ENCODE measurements at places on chromosomes 3 and 15.

- no peak for DNase-seq
Observed at GRCh38 chr3:44329946-44330345, 8.6 kb upstream of the TCAIM start.

DNA sequence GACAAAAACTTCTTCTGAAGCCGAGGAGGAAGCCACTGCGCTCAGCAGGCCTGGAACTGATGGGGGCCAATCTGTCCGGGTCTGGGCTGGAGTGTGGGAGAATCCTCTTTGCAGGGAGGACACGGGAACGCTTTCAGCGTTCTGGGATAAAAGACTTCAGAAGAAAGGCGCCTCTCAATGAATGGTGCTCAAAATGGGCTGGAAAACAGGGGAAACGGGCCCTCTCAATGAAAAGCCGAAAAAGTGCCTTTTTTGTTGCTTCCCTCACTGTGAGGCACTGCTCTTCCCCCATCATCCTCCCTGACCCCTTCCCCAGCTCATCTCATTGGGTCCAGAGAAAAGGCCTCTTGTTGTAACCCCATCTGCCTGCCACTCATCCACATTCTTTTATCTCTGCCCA is 119.5 kb upstream of the LRIG1 start:
- no peak for DNase-seq

- DNase-seq: no peak
Observed at GRCh38 chr3:37773911-37774310, 87.8 kb upstream of the CTDSPL start.

DNA sequence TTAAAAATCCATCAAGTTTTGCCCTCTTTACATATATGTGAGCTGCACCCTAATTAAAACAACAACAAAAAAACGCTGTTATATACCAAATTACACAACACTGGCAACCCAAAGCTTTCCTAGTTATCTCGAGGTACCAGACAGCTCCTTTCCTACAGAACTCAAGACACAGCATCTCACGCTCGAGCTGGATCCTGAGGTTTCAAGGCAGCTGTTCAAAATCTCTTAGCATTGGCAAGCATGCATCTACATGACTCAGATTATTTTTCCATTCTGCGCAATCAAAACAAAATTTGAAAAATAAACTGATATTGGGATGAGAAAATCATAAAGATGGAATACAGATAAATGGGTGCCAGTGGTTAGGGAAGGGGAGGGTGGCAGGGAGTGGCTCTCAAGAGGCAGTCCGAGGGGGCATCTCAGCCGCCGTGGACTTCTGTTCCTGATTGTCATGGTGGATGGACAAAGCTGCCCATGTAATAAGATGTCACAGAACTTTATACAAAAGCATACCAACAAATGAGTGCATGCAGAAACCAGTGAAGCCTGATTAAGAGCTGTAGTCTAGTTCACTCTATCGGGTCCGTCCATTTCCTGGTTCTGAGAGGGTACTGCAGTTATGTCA is 91.5 kb downstream of the ADAMTS17 start:
- DNase-seq: no peak

DNA sequence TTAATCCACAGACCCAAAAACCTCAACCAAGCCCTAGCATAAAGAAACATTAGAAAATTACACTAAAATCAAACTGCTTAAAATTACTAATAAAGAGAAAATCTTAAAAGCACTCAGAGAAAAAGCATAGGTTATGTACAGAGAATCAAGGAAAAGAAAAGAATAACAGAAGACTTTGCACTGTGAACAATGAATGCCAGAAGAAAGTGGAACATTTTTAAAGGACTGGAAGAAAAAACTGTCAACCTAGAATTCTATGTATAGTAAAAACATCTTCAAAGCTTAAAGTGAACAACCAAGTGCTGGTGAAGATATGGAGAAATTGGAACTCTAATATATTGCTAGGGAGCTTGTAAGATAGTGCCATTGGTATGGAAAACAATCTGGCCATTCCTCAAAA is 82.7 kb upstream of the SLC6A11 start:
- DNase-seq: no peak

DNA sequence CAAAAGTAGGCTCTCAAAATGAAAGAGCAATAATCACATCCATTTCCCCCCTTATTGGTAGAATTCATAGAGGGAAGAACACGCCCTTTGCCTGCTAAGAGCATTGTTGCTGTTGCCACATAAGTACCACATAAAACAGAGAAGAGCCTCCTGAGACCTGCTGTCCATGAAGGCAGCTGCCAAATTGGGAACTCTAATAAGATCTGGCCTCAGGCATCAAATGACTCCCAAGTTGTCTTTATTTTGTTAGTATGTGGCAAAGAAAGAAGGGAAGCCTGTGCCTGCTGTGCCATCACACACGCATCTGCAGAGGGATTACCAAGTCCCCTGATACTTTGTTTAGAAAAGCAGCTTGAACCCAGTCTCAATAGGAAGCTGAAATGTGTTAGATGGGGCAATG is 23.9 kb downstream of the VGLL3 start:
- no peak for DNase-seq

- DNase-seq: no peak
Observed at GRCh38 chr15:79167776-79168175, 77.2 kb upstream of the RASGRF1 start.

DNA sequence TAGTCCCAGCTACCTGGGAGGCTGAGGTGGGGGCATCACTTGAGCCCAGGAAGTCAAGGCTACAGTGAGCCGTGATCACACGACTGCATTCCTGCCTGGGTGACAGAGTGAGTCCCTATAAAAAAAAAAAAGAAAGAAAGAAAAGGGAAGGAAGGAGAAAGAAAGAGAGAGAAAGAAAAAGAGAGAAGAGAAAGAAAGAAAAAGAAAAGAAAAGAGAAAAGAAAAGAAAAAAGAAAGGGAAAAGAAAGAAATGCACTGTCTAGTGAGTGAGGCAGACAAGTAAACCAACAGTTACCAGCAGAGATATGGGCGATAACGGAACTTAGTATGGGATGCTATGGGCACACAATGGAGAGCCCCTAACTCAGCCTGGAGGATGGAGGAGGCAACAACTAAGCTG is 37.2 kb upstream of the TSEN2 start:
- DNase-seq: no peak

GRCh38 chr3:195570912-195571311 is 12.8 kb downstream of the APOD start:
- DNase-seq: no peak

- no peak for DNase-seq
Observed at GRCh38 chr3:129988429-129988828, 13.9 kb downstream of the TRH start.

DNA sequence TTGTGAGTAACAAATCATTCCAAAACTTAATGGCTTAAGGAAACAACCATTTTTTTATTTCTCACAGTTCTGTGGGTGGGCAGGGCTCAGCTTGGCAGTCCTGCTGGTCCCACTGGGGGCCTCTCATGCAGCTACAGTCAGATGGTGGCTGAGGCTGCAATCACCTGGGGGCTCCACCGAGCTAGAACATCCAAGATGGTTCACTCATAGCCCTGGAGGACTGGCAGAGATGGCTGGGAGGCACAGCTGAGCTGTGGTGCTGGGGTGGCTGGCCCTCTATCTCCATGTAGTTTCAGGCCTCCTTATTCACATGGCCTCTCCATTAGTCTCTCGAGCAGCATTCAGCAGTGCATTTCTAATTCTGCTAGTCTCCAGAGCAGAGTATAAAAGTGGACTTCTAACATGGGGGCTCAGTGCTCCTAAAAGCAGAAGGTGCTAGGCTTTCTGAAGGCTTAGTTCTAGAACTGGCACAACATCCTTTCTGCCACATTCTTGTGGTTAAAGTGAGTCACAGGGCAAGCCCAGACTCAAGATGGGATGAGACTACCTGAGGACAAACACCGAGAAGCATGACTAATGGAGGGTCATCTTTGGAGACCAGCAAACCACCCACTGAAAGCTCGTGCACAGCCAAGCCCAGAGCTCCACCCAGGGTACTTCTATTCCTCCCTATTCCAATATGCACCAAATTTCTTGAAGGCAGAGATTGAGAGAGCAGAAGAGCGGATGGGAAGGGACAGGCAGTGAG is 6.3 kb downstream of the CAV3 start:
- peak; percentile 38 for DNase-seq

GRCh38 chr3:64559588-64559987 is 128.2 kb downstream of the ADAMTS9 start:
- no peak for DNase-seq

DNA sequence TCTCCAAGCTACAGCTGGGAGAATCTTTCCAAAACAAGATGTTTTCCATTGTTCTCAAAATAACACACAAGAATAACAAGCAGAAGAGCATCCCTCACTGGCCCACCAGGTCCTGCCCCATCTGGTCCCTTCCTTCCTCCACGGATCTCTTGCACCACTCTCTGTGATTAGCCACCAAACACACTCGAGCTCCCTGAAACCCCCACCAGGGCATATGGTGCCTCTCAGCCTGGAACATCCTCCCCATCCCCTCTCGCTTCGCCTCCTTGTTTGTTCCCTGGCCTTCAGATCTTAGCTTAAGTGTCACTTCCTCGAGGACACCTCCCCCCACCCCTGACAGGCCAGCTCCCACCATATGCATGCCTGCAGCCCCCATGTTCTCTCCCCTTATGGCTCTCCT is 496.6 kb upstream of the PROK2 start:
- no peak for DNase-seq

DNA sequence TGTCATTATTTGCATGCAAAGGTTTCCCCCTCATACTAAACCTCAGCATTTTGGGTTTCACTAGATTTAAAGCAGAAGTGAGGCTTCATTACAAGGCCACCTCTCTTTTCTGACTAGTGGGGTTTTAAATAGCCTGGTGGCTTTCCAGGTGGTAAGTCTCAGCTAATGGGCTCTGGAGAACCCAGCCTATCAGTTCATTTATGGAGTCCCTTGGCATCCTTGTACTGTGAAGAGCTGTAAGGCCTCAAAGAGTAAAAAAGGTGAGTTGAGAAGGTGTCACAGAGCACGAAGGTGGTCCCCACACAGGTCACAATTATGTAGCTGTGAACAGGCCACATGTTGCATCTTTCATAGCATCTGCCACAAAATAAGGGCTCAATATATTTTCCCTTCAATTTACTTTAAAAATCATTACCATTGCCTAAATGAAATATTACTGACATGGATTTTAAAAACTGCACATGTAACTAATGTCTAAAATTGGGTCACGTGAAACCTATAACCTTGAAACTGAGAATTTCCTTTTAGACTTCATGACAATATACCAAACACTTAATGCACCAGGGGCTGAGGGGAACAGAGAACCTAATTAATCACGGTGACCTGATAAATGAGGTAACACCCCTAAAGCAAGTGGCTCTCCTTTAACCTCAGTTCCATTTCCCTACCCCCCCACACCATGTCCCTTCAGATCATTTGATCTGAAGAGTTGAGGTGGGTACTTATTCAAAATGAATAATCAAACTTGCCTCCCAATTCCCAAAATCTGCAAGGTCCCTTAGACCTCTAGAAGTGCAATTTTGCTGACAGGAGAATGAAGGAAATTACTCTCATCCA is 1.3 kb downstream of the NGLY1 start:
- DNase-seq: no peak

DNA sequence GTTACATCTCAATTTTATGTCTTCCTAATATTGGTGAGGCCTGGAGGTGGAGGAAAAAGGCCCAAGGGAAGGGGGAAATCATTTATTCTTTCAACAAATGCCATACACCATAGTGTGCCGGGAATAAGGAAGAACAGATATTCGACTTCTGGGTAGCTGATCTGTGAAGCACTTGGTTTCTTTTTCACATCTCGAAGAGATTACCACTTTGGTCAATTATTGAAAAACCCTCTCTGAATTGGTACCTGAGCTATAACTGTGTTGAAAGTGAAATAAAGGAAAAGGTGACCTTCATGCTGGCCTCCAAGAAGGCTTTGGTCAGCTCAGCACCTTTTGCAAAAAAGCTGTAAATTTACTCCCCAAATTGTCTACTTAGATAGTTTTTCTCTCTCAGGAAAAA is 14.2 kb upstream of the MB21D2 start:
- DNase-seq: no peak

DNA sequence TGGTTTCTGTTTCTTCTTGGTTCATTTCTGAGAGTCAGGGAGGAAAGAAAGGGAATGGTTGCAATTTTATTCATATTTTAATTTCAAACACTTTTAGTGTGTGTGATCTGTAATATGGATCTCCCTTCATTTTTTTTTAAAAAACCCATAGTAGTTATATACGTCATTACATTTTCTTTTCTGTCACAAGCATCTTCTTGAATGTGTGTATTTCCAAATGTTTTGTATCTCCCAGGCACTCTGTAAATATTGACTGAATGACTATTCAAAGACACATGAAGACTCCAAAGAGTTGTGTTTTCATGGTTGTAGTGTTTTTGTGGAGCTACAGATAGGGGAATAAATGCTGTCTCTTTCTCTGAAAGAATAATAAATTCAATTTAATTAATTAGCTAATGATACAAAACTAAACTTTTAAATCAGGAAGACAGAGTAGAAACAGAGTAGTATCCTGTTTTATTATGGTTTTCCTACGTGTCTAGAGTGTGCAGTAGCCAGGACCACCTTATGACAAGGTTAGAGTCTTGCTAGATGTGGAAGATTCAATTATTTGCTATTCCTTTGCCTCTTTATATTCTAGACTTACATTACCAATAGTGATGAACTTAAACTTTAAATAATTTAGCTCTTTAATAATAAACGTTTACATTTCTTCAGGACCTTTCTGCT is 35.5 kb downstream of the NECTIN3 start:
- no peak for DNase-seq

DNA sequence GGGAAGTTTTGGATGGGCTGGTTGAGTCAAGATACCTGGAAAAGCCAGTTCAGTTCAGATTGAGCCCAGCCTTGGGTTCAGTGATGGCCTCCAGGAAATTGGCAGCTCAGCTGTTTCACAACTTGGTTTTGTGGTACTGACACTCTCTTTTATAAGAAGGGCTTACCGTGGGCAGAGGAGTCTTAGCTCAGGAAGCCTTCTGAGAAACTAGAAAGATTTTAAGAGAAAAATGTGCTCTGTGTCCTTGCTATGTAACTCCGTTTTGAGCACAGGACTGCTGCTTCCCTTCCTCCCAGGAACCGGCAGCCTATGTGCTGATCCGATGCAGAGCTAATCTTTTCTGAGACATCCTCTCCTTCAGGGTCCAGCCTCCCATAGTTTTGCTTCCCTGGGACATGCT is 46.6 kb upstream of the RASGRP1 start:
- peak; percentile 80 for DNase-seq

DNA sequence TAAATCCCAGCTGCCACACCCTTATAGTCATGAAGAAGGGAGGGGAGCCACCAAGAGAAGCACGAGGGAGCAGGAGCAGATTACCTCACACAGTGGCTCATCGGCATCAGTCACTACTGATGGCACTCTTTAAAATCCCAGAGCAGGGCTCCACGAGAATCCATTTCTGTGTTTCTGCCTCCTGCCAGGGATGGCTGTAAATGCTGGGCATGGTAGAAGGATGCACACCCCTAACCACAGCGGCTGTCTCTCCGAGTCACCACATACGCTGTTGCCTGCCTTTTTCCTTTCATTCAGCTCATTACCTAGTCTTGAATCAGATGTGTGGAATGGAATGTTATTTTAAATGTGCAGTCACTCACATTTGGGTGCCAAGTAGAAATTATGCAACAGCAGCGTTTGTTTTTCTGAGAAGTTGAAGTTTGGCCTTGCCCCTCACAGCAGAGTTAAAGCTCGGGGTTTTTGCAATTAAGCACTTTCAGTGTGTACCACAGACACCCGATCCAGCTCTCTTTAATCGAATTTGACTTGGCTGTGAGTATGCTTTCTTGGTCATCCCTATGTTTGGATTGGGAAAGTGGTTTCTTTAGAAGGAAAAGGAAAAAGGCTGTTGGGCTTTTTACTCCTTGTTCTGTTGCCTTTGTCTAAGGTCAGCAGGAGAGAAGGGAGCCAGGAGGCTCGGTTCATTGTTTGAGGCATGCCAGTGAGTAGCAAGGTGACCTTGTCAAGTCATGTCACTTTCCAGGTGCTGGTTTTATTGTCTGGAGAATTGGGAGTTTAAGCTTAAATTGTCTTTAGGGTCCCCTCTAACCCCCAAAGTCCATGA is 284.2 kb upstream of the TPM1 start:
- DNase-seq: no peak
